Cardiac septum (tissue), 1 donor: ENCODE measurements at places on chromosomes 5 and 9. TPM values are rescaled to one million over a fixed set of nuclear protein-coding genes. Genes with fewer than 3 reads are reported as not detected.

Gene LCN1
- total RNA-seq: not detected

Gene ZBTB43
- 38.9 TPM for total RNA-seq

Gene RNF183
- total RNA-seq: not detected

Gene TLR4
- 7.5 TPM for total RNA-seq

Gene SLC6A3
- 0.19 TPM for total RNA-seq

Gene SNX24
- 14.0 TPM for total RNA-seq

Gene ZNF354B
- total RNA-seq: 8.2 TPM

Gene NR5A1
- not detected for total RNA-seq

Gene BRD3
- 27.5 TPM for total RNA-seq

Gene TSSK1B
- total RNA-seq: 0.08 TPM

Gene PKD2L2
- total RNA-seq: 0.62 TPM

Gene PCDHGA10
- total RNA-seq: 11.0 TPM
